Osteocyte (in vitro differentiated cells): ENCODE measurements at places on chromosomes 13 and 19. TPM values are rescaled to one million over a fixed set of nuclear protein-coding genes. Genes with fewer than 3 reads are reported as not detected.

GRCh38 chr19:31055454-31055853, 293.8 kb downstream of the TSHZ3 start:
- DNase-seq = no peak

DNA sequence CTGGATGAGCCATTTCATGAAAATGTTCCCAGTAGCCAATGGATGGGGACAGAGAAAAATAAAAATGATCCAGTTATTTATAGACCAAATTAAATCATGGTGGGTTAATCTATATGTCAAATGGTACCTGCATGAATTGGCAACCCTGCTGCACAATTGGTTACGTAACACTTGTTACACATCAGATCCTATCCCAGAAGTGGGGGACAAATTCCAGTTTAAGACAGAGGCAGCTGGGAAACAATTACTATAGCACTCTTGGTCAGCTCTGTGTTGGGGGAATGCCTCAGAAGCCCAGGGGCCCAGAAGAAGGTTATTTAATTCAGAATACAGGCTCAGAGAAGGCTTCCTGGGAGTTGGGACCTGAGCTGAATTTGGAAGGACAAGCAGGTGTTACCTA, 81.1 kb upstream of the FLT1 start:
- no peak for DNase-seq

ARRDC5 gene
- total RNA-seq = not detected in 2 replicates

MIER2 gene
- total RNA-seq = 31.6 and 35.9 TPM in 2 replicates

DNA sequence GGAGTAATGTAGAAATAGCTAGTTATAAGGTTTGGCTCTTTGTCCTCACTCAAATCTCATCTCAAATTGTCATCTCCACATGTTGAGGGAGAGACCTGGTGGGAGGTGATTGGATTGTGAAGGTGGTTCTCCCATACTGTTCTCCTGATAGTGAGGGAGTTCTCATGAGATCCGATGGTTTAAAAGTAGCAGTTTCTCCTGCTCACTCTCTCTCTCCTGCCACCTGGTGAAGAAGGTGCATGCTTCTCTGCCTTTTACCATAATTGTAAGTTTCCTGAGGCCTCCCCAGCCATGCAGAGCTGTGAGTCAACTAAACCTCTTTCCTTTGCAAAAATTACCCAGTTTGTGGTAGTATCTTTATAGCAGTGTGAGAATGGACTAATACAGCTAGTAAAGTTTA, 849.4 kb downstream of the DACH1 start:
- no peak for DNase-seq

DNA sequence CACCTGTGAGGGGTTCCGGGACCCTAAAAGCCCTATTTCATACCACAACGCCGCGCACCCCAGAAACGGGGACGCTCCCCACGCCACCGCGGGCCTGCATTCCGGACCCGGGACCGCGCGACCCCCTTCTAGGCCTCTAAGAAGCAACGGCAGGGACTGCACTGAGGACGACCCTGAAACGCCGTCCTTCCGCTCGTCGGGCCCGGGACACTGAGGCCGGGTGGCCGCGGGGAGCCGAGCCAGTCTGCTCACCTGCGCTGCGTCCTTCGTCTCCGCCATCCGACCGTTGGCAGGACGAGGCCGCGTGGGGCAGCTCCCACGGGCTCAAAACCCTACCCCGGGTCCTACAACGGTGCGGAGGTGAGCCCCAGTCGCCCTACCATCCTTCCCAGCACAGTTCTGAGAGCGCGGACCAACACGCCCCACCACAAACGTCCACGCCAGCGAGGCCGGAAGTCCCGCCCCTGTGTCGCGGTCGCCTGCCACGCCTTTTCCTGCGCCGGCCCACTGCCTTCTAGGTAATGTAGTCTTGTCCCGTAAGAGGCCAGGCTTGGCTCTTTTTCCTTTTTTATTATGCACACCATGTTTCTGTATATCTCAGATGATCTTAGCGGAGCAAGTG, at the start of gene ZNF550:
TSS of gene ZNF550 (minus strand) at position 460 of the 622 bp plus-strand sequence. CDS start at position 279, 181 bp downstream.
- DNase-seq = peak; percentile 94

- DNase-seq = no peak
Observed at GRCh38 chr13:110559429-110559943, 2.0 kb downstream of the RAB20 start.

- DNase-seq = no peak
Observed at GRCh38 chr19:55702131-55702627, 27.2 kb downstream of the EPN1 start.

CACNG8 gene
- not detected in 2 replicates for total RNA-seq

DNA sequence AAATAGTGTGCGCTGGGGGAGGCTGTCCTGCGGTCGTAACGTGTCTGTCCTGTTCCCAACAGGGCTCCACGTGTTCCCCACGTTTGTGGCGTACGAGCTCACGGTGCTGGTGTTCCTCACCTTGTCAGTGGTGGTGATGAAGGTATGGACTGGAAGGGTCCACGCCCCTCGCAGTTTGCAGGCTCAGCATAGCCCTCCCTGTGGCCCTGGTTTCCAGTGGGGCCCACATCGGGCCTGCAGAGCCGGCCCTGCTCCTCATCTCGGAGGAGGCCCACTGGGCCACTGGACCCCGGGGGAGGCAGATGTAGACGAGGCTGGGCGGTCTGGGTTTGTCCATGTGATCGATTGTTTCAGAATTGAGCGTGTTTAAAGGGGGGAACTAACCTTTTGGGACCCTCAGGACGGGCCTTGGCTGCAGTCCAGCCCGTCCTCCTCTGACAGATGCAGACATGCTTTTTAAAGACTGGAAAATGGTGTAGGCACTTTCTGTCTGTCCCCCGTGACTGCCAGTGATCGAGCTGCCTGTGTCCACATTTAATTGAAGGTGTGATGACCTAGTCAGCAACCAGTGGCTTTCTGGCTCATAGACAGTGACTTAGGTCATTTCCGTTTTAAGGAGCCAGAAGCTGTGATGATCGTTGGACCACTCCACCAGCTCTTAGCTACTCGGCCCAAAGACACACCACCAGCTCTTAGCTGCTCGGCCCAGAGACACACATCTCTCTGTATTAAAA, 37.1 kb upstream of the TFDP1 start:
- DNase-seq = peak; percentile 67

HIPK4 gene
- 0.21 and 0.29 TPM in 2 replicates for total RNA-seq

PALM3 gene
- total RNA-seq = 0.30 and 0.63 TPM in 2 replicates

GRCh38 chr19:39084732-39085080, 538 bp downstream of the ACP7 start:
- no peak for DNase-seq

- DNase-seq = no peak
Observed at GRCh38 chr19:49684251-49684982, 5.0 kb upstream of the ADM5 start.

- peak; percentile 13 for DNase-seq
Observed at GRCh38 chr19:30416375-30416774, 44.2 kb downstream of the ZNF536 start.

GRCh38 chr19:48196933-48197665, 26.6 kb downstream of the ZSWIM9 start:
- DNase-seq = no peak

NUP58 gene
- total RNA-seq = 34.4 and 35.1 TPM in 2 replicates

- DNase-seq = no peak
Observed at GRCh38 chr13:21071015-21071414, 9.6 kb upstream of the LATS2 start.

DNA sequence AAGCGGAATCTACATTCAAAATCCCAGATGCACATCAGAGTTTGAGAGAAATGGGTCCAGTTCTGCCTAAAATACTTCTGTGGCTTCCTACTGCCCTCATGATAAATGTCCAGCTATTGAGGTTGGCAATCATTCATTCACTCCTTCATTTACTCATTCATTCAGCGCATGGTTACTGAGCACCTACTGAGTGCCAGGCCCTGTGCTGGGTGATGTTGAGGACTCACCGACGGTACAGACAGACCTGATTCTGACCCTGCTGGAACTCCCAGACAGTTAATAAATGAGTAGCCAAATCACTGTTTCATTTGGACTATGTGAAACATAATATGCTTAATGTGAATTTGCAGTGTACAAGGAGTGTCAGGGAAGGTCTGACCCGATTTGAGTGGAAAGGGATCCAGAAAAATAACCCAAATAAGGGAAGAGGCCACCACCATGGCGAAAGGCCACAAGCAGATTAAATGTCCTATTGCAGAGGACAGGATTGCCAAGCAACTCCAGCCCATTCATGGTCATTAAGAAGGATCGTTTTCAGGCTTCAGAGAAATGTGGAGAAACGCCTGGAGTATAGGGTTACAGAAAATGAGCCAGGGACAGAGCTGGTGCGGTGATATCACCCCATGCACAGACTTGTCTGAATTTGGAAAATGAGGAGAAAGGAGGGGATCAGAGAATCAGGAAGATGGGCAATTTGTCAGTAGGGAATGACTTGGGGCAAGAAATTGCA, 20.5 kb downstream of the DYRK1B start:
- DNase-seq = no peak

- no peak for DNase-seq
Observed at GRCh38 chr13:31882794-31883193, 143.5 kb downstream of the RXFP2 start.

DNA sequence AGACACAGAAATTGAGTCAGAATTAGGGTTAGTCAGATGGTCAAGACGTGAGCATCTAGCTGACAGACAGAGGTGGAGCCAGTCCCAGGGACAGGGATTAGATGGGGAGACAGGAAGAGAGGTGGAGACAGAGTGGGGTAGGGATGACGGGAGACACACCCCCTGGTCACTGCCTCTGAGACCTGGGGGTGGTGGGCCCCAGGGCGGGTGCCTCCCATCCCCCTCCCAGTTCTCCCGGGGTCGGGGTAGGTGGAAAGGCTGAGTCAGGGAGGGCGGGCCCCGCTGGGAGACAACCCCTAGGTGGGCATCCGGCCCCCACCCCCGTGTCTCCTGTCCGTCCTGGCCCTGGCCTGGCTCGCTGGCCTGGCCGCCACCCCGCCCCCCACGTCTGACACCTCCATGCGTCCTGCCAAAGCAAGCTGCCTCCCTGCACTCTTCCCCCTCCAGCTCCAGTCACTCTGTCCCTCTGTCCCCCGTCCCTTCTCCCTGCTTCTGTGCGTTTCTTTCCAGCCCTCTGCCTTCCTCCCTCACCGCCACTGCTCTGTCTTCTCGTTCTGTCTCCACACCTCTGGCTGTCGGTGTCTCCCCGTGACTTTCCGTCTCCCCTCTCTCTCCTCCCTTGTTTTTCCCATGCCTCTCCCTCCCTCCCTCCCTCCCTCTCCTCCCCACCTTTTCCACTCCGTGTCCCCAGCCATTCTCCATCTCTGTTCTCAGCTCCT, 15.1 kb downstream of the CCDC97 start:
- DNase-seq = peak; percentile 89

GRCh38 chr13:45328661-45329111, 12.3 kb downstream of the TPT1 start:
- DNase-seq = no peak

CASP14 gene
- total RNA-seq = not detected in 2 replicates

DNA sequence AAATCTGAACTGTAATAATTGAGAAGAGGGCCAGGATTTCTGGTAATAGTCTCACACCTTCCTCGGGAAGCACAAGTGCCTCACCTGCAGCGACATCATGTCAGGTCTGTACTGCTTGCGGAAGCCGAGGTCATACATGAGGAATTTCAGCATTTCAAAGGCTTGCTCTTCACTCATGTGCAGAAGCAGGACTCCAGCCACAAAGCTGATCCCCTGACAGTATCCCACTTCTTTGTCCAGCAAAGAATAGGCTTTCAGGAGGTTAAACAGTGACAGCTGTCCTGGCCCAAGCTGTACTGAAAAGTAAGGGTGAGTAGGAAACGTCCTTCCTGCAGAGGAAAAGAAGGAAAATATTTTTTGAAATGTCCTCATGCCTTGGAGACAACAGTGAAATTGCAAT, 182.7 kb downstream of the TBC1D4 start:
- DNase-seq = no peak

SIX5 gene
- total RNA-seq = 34.2 and 35.4 TPM in 2 replicates

- DNase-seq = no peak
Observed at GRCh38 chr13:19673473-19674430, 40.3 kb downstream of the MPHOSPH8 start.

GRCh38 chr13:45068036-45069001, 52.0 kb upstream of the GTF2F2 start:
- DNase-seq = no peak

- DNase-seq = no peak
Observed at GRCh38 chr13:24725379-24725778, 38.6 kb upstream of the RNF17 start.

- peak; percentile 89 for DNase-seq
Observed at GRCh38 chr19:46495786-46496099, at the start of gene PNMA8B. PNMA8B (minus strand) TSS chr19:46495867; CDS start chr19:46495465, 402 bp downstream.

ZNF492 gene
- total RNA-seq = not detected in 2 replicates

DNA sequence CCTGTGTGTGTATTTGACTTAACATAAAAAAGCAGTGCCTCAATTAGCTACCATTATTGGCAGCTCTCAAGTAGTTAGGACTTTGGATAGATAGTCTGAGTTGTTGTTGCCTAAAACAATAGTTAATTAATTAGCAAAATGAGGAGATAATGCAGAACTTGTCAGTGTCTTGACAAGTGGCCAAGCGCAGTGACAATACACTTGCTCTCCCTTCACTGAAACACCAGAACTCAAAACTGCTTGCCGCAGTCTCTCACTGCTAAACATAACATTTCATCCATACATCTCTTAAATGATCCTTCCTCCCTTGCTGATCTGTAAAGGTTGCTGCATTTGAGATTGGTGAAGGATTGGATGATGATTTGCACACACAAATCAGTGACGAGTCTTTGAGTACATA, 61.7 kb downstream of the ARHGAP35 start:
- DNase-seq = no peak

PABPC3 gene
- 0.10 and 0.16 TPM in 2 replicates for total RNA-seq

CNOT3 gene
- 47.1 and 50.5 TPM in 2 replicates for total RNA-seq

EPSTI1 gene
- 10.5 and 13.2 TPM in 2 replicates for total RNA-seq
